ENCODE measurements at places on chromosomes 11 and 22.

DNA sequence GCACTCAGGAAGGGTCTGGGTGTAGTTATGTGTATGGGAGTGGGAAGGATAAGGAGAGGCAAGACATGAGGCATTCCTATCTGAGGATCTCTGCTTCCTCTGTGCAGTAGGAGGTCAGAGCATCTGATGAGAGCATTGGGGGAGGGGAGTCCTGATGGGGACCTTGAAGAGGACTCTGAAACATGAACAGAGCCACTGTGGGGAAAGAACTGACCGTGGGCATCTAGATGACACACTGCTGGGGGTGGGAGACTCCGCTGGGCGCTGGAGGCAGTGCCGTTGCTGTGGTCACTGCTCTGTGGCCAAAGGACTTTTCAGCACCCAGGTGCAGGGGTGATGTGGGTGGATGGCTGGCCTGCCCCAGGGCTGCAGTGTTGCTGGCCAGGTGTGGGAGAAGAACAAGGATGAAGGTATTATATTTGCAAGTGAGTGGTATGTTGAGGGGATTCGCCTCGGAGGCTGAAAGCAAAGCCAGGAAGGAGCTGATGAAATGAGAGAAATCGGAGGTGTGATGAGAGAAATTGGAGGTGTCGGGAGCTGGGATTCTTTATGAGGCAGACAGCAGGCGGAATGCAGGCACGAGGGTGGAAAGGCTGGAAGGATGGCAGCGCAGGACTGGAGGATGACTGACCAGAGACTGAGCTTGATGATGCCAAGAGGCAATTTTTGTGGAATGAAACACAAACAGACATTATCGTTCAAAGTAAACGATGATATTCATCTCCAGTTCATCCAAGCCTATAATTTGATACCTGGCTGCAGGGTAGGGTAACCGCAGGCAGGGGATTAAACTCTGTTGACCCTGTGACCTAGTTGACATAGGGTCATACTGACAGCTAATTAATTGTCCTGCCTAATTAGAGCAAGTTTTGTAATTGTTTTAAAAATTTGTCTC is 19.4 kb upstream of the TMPRSS4 start:
- no peak for DNase-seq

DNA sequence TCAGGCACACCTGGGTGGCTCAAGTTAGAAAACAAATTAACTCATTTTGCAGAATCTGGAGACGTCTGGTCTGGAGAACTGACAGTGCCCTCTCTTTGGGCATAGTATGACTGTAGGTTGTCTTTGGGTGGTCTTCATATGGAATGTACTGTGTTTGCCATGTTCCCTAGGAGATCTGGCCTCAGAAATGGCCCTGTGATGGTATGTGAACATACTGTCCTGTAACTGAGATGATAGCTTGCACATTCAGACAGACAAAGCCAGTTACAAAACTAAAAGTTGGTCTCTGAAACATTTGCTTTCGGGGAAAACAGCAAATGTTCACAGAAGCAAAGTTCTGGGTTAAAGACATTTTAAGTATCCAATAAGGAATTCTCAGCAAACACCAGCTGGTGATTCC is 29.7 kb downstream of the CD44 start:
- no peak for DNase-seq

- peak; percentile 33 for DNase-seq
Measured at GRCh38 chr22:38271927-38272372, 860 bp downstream of the TMEM184B start.

DNA sequence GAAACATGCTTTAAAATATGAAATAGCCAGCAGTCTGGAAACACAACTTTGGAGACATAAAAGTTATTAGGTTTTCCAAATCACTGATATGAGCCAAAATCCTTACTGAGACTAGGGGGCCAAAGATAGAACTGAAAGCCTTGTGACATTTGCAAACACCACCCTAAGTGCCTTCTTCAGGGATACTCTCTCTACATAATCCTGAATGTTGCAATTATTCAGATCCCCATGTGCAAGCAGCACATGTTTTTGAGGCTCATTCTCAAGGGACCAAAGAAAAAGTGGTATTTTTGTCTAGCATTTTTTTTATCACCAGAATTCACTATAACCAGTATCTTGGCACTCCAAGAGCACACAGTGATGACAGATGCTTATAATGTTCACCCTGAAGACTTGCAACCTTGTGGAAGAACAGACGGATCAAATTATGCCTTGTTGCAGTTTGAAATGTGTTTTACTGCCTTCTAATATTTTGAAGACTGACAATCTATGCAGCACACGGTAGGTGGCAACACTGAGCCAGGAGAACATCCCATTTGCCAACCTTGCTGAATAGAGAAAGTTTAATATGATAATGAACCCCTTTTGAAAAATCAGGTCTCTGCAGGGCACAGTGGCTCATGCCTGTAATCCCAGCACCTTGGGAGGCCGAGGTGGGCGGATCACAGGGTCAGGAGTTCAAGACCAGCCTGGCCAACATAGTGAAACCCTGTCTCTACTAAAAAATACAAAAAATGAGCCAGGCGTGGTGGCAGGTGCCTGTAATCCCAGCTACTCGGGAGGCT is 78.5 kb downstream of the PLEKHA7 start:
- DNase-seq = peak; percentile 28

- no peak for DNase-seq
Measured at GRCh38 chr11:125317416-125317815, 152.9 kb downstream of the PKNOX2 start.

GRCh38 chr11:20873054-20873453 is 203.7 kb downstream of the NELL1 start:
- peak; percentile 60 for DNase-seq

DNA sequence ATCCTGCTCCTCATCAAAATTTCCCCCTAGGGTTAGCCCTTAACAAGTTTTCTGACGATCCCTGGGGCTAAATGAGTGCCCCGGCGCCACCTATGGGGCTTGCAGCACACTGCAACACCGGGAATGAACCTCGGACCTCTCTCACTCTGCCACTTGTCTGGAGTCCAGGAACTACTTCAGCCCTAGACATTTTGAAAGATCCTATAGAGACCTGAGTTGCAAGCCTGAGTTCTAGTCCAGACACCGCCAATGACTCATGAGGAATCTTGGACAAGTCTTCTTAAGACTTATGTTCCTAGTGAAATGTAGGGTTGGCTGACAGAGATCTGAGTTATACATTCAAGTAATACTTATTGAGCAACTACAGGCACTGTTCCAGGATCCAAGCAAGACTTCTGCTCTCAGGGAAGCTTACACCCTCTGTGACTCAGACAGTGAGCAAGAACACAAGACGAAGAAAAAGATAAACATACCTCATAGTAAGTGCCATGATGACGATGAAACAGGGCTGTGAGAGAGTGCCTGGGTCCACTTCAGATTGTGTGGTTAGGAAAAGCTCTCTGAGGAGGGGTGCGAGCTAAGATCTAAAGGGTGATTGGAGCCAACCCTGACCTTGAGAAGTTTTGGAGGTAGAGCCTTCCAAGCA is 10.2 kb upstream of the STK33 start:
- no peak for DNase-seq
